ENCODE measurements at places on chromosomes 6 and 20.

- no peak for DNase-seq
Measured at GRCh38 chr20:63196768-63197470, 19.0 kb downstream of the YTHDF1 start.

GRCh38 chr6:168410554-168411011, 30.4 kb upstream of the SMOC2 start:
- DNase-seq, result no peak

GRCh38 chr20:48722002-48722731, 105.6 kb downstream of the PREX1 start:
- DNase-seq, result no peak

GRCh38 chr20:40176098-40176841, 512.8 kb downstream of the MAFB start:
- DNase-seq, result no peak

DNA sequence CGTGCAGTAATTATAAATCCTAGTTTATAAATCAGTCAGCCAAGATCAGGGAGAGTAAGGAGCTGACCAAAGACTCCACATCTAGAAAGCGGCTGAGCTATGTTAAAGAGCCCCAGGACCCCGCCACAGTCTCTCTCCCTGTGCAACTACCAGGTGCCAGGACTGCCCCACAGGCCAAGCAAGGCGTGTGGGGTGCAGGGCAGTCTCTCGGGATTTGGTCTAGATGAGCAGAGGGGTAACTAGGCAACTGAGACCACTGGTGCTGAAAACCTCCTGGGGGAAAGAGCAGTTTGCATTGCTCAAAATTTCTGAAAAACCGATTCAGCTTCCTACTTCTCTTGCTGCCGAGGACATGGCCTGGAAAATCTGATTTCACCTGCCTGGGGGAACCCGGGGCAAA, 10.4 kb downstream of the PMEPA1 start:
- no peak for DNase-seq

- no peak for DNase-seq
Measured at GRCh38 chr20:51010932-51011331, 12.0 kb downstream of the KCNG1 start.

DNA sequence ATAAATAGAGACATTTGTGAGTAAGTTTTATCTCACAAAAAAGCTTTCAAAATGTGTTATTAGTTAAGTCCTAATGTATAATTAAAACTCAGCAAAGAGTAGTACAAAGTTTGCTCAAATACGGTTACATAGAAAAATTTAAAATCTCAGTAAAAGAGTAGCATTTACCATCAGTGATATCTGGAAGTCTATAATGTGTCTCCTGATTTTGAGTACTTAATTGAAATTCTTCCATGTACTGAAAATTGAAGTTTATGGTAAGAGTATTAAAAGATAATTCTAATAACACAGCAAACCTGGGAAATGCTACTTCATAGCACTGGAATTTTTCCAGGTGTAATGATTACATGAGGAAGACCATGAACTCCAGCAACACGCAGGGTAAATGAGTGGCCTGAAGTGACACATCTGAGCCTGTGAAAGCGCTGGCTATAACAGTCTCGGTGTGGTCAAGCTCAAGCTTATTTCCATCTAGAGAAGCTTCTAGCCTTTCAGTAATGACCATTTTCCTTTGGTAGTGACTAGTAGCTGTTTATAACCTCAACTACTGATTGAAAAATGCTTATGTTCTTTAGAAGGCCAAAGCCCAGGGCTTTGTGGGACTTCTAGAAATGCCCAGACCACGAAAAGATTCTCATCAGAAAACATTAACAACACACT, 203.2 kb downstream of the ISM1 start:
- no peak for DNase-seq

GRCh38 chr6:13762611-13763441, 51.2 kb upstream of the RANBP9 start:
- peak; percentile 89 for DNase-seq

GRCh38 chr6:170290296-170291128, at the start of gene DLL1:
Gene DLL1 (minus strand): TSS chr6:170291078. CDS start chr6:170290139, 939 bp downstream.
- DNase-seq, result no peak

DNA sequence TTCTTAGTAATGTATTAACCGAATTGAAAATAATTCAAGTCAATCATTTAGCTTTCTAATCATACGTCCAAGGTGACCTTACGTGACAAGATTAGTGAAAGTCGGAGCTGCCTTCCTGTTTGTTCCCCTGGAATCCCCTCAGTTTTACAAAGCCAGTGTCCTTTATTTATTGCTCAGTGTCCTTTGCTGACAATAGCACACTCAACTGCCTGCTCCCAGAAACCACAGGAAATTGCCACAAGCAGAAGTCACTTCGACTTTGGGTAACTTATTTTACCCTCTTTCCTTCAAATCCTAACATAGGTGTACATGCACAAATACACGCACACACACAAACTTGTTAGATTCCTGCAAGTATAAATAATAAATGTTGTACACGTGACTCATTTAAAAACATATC, 1167.7 kb upstream of the ADGRB3 start:
- no peak for DNase-seq

GRCh38 chr6:74870403-74870802, 335.4 kb downstream of the COL12A1 start:
- DNase-seq, result no peak

GRCh38 chr6:116385459-116385802, 14.7 kb downstream of the DSE start:
- no peak for DNase-seq

All from activated CD4-positive, alpha-beta T cell treated with anti-CD3 and anti-CD28 coated beads, Interleukin-2, amount 50 U/mL, for 16 hours (primary cell).